Astrocyte of the spinal cord (primary cell): ENCODE measurements at places on chromosomes 3 and 15.

- DNase-seq = no peak
Measured at GRCh38 chr3:151483488-151483887, 22.6 kb upstream of the IGSF10 start.

GRCh38 chr3:10600296-10600714 is 94.9 kb upstream of the ATP2B2 start:
- DNase-seq = peak; percentile 25

GRCh38 chr3:13220991-13221390 is 147.8 kb upstream of the IQSEC1 start:
- no peak for DNase-seq

GRCh38 chr3:162082516-162082915 is 585.9 kb downstream of the OTOL1 start:
- DNase-seq = no peak

DNA sequence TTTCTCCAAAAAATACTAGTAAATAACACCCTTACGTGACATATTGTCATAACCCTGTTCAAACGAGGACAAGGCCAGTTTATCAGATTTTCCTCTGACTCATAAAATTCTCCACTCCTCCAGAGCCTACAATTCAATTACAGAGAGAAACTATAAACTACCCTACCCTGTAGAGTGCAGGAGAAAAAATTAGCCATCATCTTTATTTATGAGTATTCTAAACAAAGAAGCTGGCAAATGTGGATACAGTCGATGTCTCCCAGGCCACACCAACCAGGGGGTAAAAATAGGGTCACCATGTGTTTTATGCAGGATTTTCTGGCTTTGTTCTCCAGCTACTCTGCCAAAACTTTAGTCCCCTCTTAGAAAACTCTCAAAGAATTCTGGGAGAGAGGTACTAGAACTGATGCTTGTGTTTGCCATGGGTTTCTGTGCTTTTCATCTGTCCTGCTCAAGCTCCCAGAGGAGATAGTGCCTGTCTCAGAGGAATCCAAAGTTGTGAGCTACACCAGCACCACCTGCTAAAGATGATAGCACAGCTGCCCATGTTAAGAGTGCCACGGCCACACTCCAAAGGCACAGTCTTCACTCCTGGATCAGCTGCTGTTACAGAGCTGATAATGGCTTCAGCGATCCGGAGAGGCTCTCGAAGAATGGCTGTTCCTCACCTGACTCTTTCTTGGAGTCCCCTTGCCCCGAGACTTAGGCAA is 150.2 kb downstream of the IMPG2 start:
- DNase-seq = no peak

DNA sequence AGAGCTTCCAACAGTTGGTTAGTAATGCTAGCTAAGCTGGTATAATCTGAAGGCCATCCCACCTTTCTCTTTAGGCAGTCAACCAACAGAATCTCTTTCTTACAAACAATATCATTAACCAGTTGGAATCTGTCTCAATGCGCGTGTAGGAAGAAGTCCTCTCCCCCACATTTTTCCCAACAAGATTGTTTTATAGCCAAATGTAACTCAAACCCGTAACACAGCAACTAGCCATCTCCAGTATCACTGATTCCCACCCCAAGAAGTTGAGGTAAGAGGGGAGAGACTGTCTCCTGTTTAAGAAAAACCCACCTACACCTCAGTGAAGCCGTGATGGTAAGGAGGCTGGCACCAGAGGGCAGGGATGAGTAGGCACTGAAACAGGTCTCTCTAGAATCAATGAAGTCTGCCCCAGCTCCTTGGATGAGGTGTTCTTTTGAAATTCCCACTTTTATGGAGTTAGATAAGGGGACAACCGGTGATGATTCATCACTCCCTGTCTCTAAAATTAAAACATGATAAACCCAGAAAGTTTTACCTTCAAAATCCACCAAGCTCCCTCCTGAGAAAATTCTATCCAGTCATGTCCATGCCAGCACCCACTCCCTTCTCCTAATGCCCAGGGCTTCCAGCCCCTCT is 30.9 kb downstream of the CDC25A start:
- DNase-seq = no peak

DNA sequence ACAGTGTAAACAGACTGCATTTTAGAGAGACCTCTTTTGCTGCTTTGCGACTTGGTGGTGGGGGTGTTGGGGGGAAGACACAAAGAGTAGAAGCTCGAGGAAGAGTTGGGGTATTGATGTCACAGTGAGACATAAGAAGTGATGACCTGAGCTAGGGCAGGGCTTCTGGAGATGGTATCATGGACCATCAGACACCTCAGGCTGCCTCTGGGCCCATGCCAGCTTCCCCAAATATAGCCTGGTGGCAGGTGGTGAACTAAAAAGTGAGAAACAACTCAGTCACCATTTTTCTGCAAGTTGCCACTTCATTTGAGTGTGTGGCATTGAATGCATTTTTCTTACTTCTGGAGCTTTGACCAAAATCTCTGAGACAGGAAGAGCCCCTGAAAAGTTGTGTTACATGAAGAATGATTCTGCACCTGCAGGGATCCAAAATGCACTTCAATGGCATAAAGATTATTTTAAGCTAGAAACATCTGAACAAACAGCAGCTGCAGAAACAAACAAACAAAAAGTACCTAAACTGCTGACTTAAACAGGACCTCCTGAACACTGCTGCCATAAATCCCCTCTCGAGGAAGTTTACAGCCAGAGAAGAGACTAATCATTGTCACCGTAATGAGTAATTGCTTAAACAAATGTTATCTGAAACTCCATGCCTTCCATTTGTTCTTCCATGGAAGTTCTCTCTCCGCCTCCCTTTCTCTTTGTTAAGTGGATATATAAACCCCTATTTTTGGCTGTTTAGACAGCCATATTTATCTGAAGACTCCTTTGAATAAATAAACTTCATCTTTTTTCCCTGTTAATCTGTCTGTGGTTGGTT is 15.2 kb upstream of the XIRP1 start:
- DNase-seq = no peak

- DNase-seq = no peak
Measured at GRCh38 chr15:46260937-46261336, 626.1 kb downstream of the SQOR start.

- peak; percentile 39 for DNase-seq
Measured at GRCh38 chr3:142087676-142088075, 61.7 kb downstream of the TFDP2 start.

- peak; percentile 35 for DNase-seq
Measured at GRCh38 chr15:52306270-52306669, 10.7 kb upstream of the MYO5C start.

DNA sequence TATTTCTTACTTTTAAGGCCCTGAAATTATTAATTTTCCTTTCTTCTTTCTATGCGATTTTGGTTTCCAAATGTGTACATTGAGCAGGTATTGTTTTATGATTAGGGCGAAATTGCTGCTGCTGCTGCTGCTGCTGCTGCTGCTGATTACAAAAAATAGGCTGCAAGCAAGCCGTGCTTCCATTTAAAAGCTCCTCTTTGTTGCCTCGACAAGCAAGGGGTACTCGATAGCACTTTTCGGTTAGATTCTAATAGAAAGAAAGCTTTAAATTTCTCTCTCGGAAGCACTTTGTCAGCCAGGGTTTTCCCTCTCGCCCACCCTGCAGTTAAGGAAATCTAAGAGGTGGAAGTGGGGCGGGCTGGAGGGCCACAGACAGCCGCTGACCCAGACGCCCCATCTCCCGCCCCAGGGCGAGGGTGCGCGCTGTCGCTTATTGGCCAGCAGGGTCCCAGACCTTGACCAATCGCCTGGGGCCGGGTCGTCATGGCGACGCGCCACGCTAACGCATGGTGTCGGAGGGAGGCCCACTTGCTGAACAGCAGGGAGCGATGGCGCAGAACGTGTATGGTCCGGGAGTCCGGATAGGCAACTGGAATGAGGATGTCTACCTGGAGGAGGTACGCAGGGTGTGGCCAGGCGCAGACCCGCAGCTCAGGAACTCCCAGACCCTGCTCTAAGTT is at the start of gene CFAP161:
Gene CFAP161, plus strand, starts transcription at position 489 of the 680 bp plus-strand sequence. Its CDS starts 60 bp downstream, at position 549.
- DNase-seq = peak; percentile 49

- no peak for DNase-seq
Measured at GRCh38 chr3:176807938-176808337, 389.3 kb downstream of the TBL1XR1 start.

GRCh38 chr3:45689787-45690145 is 570 bp downstream of the SACM1L start:
- DNase-seq = no peak

- DNase-seq = peak; percentile 48
Measured at GRCh38 chr3:190224863-190225692, 97.2 kb downstream of the CLDN1 start.

- peak; percentile 78 for DNase-seq
Measured at GRCh38 chr3:56988458-56989168, 71.9 kb upstream of the SPATA12 start.

GRCh38 chr3:13135251-13135810 is 62.1 kb upstream of the IQSEC1 start:
- no peak for DNase-seq

GRCh38 chr15:39598958-39599845 is 18.3 kb downstream of the THBS1 start:
- peak; percentile 43 for DNase-seq

DNA sequence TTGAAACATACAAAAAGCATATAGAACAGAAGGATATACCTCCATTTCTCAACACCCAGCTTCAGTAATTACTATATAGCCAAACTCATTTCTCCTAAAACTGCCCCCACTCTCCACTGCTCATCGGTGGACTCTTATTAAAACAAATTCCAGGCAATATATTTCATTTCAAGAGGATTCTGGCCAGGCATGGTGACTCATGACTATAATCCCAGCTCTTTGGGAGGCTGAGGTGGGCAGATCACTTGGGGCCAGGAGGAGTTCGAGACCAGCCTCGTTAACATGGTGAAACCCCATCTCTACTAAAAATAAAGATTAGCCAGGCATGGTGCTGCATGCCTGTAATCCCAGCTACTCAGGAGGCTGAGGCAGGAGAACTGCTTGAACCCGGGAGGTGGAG is 40.9 kb downstream of the SNX4 start:
- DNase-seq = no peak

DNA sequence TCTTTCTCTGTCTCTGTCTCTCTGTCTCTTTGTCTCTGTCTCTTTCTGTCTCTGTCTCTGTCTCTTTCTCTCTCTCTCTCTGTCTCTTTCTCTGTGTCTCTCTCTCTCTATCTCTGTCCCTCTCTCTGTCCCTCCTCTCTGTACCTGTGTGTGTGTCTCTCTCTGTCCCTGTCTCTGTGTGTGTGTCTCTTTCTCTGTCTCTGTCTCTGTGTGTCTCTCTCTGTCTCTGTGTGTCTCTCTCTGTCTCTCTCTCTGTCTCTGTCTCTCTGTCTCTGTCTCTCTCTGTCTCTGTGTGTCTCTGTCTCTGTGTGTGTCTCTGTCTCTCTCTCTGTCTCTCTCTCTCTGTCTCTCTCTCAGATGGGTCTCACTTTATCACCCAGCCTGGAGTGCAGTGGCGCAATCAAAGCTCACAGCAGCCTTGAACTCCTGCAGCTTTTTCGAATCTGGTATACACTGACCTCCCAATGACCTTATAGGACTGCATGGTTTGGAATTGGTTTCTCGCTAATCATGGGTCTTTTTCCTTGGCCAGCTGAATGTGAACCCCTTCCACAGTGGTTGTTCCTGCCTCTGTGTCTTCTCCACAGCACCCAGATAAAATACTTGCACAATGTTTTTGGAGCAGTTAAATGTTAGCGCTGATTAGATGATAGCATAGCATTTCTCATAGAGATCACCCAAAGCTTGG is 102.6 kb upstream of the KLHL25 start:
- no peak for DNase-seq

- no peak for DNase-seq
Measured at GRCh38 chr15:42148808-42149492, 7.5 kb downstream of the PLA2G4F start.

DNA sequence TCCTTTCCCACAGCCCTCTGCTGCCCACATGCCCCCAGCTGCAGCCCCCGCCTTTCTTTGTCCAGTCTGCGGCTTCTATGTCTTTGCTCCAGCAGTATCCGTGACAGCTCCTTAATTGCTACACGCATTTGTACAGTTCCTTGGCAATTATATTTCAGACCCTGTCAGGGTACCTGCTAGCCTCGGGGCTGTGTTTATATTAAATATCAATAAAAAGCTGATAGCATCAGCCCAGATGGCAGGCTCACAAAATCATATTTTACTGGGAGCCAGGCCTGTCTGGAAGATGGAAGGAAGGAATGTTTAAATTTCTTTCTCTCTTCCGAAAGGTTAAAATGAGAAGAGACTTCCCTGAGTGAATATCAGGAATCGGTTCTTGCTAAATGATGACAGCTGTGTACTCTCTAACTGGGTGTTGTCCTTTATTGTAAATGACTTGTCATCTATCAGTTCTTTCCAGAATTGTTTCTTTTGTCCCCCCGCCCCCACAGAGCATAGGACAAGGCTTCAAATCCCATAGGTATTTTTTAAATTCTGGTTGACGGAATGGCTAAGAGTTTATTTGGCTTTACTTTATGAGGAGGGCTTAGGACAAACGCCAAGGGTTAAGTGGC is 378.1 kb downstream of the LRTM1 start:
- no peak for DNase-seq

GRCh38 chr3:15403495-15403894 is 23.8 kb downstream of the METTL6 start:
- DNase-seq = no peak

DNA sequence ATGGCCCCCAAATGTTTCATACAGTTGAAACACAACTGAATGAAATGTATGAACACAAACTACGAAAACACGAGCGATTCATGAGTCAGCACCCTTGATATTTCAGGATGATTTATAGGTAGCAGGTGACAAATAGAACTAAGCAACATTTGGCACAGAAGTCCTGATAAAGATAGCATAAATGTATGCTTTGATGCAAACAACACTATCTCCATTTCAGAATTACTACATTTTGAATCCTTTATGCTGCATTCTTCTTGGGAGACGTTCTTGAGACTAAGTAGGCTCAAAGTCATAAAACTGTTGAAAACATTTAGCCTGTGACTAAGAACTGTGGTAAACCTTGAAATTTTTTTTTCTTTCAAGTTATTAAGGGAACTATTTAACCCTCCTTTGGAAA is 200.3 kb upstream of the ICE2 start:
- DNase-seq = peak; percentile 84

DNA sequence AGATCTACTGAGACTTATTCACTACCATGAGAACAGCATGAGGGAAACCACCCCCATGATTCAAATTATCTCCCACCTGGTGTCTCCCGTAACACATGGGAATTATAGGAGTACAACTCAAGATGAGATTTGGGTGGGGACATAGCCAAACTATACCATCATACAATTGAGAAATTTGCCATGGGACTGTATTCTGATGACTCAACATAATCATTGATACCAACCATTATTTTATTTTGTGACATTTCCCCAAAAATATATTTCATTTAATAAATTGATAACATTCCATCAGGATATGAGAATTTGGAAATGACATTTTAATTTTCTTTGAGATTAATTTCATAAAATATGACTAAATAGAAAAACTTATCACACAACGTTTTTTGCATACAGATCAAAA is 96.6 kb upstream of the MDFIC2 start:
- no peak for DNase-seq

GRCh38 chr15:25094519-25094918 is 139.7 kb downstream of the SNRPN start:
- no peak for DNase-seq

- peak; percentile 22 for DNase-seq
Measured at GRCh38 chr15:77836121-77836692, 203.5 kb upstream of the LINGO1 start.
